Stimulated activated CD4-positive, alpha-beta T cell treated with anti-CD3 and anti-CD28 coated beads, TNF-alpha, amount 100 ng/mL, for 1 hour (primary cell): ENCODE measurements at places on chromosomes 2 and 18.

DNA sequence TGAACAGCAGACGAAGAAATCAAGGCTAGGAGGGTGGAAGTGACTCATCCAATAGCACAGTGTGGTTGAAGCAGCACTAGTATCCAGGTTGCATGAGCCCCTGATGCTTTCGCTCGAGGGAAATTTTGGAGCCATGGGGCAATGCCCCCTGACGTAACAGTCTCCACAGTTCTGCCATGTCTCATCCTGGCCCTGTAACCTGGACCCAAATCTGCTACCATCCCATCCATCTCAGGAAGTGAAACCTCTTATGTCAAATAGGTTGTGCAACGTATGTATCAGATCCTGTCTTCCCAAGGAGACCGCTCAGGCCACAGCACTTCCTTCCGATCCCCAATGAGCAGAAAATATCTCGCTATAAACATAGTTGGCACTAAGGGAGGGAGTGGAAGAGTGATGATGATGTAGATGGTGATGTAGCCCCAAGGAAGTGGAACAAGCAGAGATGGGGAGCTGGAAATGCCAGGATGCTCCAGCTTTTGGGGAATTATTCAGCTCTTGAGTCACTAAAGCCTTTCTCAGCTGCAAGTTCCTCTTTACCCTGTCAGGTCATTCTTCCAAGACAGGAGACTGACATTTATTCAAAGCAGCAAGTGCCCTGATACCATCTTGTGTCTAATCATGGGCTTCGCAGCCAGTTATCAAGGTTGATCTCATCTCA, 3.0 kb upstream of the IL1B start:
- no peak for DNase-seq

DNA sequence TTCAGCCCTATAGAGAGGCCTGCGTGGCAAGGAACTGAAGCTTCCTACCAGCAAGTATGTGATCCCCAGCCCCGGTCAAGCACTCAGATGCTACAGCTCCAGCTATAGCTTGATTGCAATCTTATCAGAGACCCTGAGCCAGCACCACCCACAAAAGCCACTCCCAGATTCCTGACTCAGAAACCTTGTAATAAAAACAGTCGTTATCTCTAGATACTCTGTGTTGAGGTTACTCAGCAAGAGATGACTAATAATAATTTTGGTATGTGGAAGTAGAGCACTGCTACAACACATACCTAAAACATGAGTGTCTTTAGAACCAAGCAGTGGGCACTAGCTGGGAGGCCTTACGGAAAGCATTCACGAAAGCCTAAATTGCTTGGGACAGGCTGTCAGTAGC, 216.9 kb downstream of the UXS1 start:
- DNase-seq = no peak

DNA sequence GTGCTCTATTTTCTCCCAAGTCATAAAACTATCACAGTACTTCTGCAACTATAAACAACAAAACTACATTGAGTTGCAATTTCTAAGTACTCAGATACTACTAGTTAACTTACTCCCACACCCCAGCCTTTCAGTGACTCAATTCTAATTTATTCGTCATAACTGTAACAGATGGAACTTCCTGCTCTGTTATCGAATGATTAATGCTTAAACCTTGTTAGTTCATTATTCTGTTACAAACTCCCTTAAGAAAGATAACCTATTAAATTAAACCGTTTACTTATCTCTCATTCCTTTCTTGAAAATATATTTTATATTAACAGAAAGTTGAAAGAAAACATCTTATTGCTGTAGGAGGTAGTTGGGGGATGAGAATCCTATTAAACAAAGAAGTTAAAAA, 17.0 kb downstream of the TNFAIP6 start:
- DNase-seq = no peak

- DNase-seq = no peak
Observed at GRCh38 chr2:59339121-59339836, 1098.2 kb upstream of the FANCL start.

DNA sequence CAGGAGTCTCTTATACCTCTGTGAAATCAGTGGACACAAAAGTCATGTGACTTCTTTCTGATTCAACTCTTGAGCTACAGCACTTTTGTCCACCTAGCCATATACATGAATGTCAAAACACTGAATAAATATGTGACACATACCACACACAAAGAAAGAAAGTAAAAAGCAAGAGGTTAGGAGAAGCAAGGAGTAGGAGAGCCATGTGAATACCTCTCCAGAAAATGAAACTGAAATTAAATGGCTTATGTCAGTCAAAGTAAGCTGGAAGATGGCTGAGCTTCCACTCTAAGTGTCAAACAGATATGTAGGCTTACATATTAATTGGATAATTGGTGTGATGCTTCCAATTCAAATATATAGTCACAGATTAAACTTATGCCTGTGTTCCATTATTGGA, 1050.5 kb downstream of the BCL11A start:
- no peak for DNase-seq

DNA sequence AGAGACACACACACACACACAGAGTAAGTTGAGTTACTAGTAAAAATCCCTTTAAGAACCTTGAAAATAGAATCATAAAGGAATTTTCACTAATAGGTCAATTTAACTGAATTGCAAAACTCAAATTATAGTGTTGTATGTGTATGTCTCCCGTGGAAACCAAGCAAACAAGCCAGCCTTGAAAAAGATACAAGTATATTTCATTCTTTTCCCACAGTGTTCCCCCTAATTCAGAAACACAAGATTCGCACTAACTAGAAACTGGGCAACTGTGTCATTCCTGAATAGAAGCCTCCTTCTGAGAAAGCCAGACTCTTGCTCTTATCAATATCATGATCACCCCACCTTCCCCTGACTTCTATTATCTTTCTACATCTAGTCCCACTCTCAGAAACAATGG, 229.5 kb downstream of the PIEZO2 start:
- DNase-seq = no peak
